ENCODE measurements at places on chromosomes 6 and 20. TPM values are rescaled to one million over a fixed set of nuclear protein-coding genes. Genes with fewer than 3 reads are reported as not detected.

GRCh38 chr6:33208091-33208967 lies at the start of gene RING1:
Gene RING1, plus strand, starts transcription at chr6:33208500. Its CDS starts 323 bp downstream, at chr6:33208823.
- DNase-seq = peak; percentile 96

Gene SLC23A2
- 22.2 TPM for total RNA-seq

DNA sequence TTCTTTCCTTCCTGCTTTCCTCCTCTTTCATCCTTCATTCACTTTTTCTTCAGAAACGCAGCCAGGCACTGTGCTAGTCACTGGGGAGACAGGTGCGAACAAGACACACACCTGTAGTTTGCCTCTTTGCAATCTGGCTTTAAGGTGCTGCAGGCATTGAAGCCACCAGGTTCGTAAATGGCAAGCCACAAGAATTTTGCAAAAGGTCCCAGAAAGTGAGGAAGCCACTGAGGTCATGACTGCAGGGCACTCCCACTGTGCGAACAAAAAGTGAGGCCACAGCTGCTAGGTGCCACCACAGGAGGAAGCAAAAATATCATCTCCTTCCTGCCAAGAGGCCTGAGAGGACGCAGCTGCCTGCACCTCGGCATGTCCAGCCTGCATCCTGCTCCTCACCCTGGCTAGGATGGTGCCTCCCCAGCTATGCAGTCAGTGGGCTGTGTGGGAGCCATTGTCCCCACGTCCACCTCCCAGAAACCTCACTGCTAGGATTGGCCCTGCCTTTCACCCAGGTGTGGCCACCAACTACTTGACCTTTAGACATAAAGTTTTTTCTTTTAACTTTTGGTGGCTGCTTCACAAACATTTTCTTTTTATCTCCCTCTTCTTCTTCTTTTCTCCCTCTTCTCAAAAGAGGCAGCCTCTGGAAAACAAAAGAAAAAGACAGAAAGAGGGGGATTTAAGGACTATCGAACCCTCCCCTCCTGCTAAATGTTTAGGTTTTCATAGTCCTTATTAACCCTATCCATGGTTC lies 230.8 kb downstream of the BCAS1 start:
- no peak for DNase-seq

Gene OPN5
- not detected for total RNA-seq

DNA sequence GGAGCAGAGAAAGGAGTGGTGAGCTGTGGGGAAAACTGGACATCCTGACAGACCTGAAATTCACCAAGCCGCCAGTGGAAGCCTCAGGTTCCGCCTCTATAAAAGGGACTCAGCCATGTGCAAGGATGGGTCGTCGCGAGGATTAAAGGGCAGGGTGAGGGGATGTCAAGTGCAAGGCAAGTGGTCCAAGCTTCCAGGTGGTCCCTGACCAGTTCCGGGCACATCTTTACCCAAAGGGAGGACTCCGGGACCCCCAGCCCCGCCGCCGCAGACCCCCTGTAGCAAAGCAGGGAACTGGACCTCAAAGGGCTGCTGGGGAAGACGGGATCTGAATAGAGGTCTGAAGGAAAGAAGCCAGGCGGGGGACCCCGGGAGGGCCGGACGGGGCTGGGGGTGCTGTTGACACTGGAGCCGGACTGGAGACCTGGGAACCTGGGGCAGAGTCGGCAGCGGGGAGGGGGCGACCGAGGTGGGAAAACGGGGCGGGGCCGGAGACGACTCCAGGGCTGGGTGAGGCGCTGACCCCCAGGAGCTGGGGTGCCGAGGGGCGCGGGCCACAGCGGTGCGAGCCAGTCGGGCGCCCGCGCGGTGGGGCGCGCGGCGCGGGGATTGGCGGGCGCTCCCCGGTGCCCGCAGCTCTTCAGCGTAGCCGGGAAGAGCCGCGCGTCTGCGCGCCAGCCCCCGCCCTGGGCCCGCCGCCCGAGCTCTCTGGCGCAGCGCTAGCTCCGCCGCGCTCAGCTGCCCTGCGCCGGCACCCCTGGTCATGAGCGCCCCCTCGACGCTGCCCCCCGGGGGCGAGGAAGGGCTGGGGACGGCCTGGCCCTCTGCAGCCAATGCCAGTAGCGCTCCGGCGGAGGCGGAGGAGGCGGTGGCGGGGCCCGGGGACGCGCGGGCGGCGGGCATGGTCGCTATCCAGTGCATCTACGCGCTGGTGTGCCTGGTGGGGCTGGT lies at the start of gene SSTR4:
SSTR4 (plus strand) TSS at position 592 of the 951 bp plus-strand sequence; CDS start at position 764, 172 bp downstream.
- DNase-seq = no peak

DNA sequence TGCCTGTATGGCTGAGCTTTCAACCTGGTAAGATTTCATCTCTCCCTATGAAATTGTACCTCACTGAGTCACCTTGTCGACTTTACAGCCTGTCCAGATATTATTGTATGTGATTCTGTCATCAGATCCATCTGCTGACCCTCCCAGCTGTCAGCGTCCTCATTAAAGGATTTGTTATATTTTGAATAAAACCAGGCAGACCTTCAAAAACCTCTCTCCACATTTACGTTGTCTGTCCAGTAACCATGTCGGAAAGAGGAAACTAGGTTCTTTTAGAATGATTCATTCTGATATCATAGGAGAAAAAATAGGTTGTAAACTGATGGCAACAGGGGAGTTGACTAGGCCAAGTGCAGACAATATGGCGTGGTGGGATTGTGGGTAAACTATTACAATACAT lies 38.5 kb downstream of the TSPYL4 start:
- DNase-seq = no peak
